Stimulated activated CD8-positive, alpha-beta memory T cell treated with anti-CD3 and anti-CD28 coated beads, Interleukin-4, amount 100 ng/mL, for 48 hours (primary cell): ENCODE measurements at places on chromosomes 7 and 10.
A peak's percentile ranks its signal among the peaks of the same experiment; 100 is the strongest.

GRCh38 chr7:131281266-131282048 is 46.2 kb upstream of the MKLN1 start:
- no peak for DNase-seq

DNA sequence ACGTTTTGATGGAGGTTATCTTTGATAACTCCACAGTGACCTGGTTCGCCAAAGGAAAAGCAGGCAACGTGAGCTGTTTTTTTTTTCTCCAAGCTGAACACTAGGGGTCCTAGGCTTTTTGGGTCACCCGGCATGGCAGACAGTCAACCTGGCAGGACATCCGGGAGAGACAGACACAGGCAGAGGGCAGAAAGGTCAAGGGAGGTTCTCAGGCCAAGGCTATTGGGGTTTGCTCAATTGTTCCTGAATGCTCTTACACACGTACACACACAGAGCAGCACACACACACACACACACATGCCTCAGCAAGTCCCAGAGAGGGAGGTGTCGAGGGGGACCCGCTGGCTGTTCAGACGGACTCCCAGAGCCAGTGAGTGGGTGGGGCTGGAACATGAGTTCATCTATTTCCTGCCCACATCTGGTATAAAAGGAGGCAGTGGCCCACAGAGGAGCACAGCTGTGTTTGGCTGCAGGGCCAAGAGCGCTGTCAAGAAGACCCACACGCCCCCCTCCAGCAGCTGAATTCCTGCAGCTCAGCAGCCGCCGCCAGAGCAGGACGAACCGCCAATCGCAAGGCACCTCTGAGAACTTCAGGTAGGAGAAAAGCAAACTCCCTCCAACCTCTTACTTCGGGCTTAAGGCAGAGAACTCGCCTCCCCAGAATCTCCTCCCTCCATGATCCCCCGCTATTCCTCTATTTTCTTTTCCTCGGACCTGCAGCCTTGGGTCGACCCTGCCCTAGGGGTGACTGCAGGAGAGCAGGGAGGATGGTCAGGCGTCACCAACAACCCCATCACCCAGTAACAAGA is at the start of gene SERPINE1:
SERPINE1 (plus strand) TSS at position 454 of the 809 bp plus-strand sequence. CDS start 1,290 bp downstream, outside the sequence.
- DNase-seq = peak; percentile 58

- no peak for DNase-seq
Observed at GRCh38 chr7:18555120-18555519, 59.6 kb downstream of the HDAC9 start.

- no peak for DNase-seq
Observed at GRCh38 chr7:134477954-134478353, 19.1 kb upstream of the AKR1B1 start.

DNA sequence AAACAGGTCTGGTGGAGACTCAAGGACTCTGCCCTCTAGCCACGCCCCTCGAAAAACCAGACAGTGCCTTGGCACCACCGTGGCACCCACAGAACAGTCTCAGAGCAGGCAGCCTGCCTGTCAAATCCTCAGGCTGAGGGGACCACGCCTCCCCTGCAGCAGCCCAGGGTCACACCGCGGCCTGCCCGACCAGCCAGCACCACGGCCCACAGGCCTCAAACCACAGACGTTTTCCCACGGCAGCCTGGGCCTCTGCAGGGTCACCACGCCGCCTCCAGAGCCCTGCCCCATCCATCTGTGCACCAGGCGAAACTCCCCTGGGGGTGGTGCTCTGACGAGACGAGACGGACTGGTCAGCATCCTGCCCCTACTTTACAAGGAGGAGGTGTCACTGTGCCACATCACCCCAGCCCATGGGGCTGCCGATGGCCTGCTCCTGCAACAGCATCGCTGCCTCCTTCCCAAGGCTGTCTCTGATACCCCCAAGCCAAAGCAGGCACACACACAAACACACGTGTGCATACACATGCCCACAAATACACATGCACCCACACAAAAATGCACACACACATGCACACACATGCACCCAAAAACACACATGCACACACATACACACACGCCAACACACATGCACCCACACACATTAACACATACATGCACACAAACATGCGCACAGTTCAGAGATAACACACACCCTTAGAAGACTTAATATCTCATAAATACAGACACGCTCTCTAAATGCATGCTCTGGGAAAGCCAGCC is 24.6 kb downstream of the PAPOLB start:
- no peak for DNase-seq

GRCh38 chr10:48677625-48678024 is 7.0 kb upstream of the WDFY4 start:
- no peak for DNase-seq

DNA sequence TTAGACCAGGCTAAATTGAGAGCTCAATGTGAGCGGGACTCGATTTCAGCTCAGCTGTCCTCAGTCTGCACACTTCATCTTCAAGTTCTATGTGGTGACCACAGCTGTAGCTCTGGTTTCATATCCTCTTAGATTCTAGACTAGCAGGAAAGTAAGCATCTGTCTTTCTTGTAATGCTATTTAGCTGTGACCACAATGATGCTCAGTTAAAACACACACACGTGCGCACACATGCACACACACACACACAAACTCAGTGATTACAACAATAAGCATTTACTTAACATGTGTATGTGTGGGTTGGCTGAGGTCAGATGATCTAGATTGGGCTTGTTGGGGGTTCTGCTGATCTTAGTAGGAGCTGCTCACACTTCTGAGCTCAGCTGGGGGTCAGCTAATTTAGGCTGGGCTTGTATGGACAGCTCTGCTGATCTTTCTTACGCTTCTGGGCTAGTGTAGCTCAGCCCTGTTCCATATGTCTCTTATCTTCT is 82.5 kb downstream of the ZNF365 start:
- DNase-seq = no peak

DNA sequence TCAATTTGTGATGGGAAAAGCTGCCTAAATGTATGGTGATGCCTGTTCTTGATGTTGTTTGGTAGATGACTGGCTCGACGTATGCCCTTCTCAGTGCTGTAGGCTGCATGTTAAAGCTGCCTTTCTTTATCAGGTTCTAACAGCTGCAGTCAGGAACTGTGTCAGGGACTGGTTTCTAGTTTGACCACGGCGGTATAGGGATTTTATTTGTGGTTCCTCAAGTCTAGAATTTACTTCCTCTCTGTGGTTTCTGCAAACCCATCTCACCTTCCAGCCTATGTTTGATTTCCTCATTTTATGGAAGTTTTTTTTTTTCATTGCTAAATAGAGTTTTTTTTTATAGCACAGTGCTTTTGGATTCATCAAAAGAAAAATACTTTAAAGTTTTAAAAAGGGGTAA is 26.5 kb downstream of the LMTK2 start:
- peak; percentile 30 for DNase-seq

GRCh38 chr7:100488333-100489095 is 4.8 kb downstream of the NYAP1 start:
- DNase-seq = no peak

GRCh38 chr10:96565774-96566173 is 21.0 kb downstream of the TM9SF3 start:
- no peak for DNase-seq

GRCh38 chr7:142948603-142949002 is 9.3 kb downstream of the LLCFC1 start:
- DNase-seq = no peak

DNA sequence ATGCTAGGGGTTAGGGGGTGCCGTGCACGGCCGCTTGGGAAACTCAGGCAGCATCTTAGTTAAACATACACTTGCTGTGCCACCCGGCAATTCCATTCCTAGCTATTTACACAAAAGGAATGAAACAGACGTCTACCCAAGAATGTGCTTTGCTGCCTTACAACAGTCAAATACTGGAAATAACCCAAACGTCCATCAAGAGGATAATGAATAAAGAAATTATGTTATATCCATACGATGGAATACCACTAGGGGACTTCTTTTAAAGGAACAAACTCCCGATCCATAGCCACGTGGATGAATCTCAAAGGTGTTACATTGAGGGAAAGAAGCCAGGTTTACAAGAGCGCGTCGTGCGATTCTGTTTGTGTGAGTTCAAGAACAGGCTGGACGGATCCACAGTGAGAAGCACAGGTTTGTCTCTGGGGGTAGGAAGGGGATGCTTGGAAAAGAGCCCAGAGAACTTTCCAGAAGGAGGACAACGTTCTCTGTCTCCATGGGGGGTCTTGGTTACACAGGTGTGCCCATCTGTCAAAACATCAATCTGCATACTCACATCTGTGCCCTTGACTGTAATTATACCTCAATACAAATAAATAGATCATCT is 41.8 kb downstream of the STK32C start:
- DNase-seq = no peak

GRCh38 chr10:111077785-111078504 is 1.1 kb downstream of the ADRA2A start:
- DNase-seq = peak; percentile 33

- DNase-seq = no peak
Observed at GRCh38 chr10:85429126-85429525, 937.5 kb downstream of the GRID1 start.

GRCh38 chr10:95545981-95546380 is 15.2 kb downstream of the SORBS1 start:
- no peak for DNase-seq

- no peak for DNase-seq
Observed at GRCh38 chr7:133298080-133298479, 45.2 kb downstream of the EXOC4 start.

GRCh38 chr10:78160591-78160990 is 126.9 kb downstream of the RPS24 start:
- DNase-seq = no peak

- DNase-seq = no peak
Observed at GRCh38 chr7:4067476-4067760, 614.7 kb upstream of the FOXK1 start.

DNA sequence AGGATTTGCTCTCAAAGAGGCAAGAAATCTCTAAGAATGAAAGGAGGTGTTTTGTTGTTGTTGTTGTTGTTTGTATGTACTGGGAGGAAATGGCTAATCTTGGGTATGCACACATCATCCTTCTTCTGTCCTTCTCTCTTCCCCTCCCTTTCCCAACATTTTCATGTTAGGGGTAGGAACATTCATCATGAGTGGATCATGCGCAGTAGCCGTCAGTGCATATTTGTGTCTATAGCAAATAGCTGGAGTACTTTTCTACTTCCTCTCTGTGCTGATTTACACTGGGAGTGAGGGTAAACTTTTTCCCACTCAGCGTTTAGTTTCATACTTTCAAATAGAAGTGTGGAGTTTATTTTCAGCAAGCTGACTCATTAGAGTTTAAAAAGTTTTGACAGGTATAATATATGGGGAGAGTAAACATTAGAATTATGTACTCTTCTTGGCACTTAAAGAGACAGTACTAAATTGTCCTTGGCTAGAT is 80.5 kb upstream of the PRKG1 start:
- no peak for DNase-seq

GRCh38 chr7:150989456-150989855 is 1.4 kb upstream of the NOS3 start:
- no peak for DNase-seq

DNA sequence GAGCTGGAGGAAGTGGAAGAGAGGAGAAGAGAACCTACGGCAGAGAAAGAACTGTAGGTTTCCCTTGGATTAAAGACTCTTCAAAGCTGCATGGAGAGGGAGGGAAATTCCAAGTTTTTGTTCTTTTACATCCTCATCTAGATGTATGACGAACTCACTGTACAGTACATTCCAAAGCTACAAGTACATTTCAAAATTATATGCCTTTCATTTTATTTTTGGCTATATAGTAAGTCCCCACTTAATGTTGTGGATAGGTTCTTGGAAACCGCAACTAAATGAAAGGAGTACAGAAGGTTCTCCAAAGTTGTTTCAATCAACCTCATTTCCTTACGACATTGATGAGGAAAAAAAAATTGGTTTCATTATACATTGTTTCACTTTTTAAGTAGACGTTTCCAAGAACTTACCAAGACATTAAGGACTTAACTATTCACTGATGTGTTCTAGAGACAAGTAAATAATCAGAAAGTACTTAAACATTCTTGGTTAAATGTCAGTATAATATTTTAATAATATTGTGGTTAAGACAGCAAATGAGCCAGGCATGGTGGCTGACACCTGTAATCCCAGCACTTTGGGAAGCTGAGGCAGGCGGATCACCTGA is 16.1 kb upstream of the JMJD1C start:
- no peak for DNase-seq

DNA sequence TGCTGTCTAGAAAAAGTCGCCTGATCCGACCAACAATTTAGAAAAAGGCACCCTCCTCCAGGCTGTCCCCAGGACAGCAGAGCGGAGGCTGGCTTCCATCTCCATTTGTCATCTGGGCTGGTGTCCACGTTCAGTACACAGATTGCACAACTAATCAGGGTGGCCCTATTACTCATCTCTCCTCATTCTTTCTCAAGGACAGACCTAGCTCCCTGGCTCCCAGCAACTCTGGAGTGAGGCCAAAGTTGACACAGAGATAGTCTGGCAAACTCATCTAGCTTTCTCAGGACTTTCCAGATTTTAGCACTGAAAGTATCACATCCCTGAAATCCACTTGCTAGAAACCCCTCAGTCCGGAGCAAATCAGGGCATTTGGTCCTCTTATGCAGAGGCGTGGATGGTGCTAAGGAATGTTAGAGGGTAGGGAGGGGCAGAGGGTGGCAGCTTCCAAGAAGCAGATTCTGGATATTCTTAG is 75.1 kb downstream of the DNAH11 start:
- DNase-seq = no peak

DNA sequence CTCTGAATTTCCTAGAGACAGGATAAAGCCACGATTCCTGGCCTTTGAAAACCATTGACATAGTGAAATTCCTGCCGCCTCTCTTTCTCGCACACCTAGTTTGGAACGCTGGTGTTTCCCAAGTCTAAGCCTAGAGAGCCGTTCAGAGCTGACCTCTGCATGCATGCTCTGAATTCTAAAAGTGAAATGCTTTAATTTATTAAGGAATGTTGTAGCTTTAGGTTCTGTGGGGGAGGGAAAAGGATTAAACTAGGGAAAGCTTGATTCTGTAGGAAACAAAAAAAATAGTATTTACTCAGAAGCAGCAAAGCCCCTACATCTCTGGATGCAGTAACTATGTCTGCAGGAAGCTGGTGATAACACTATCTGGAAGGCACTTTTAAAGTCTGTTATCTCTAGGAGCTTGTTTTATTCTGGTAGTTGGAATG is 27.3 kb downstream of the PFKP start:
- no peak for DNase-seq

- DNase-seq = no peak
Observed at GRCh38 chr10:53606981-53607380, 834.4 kb upstream of the MBL2 start.

- DNase-seq = no peak
Observed at GRCh38 chr7:27211764-27212204, 11.9 kb upstream of the HOXA13 start.
